ENCODE measurements at places on chromosomes 3 and 15.

DNA sequence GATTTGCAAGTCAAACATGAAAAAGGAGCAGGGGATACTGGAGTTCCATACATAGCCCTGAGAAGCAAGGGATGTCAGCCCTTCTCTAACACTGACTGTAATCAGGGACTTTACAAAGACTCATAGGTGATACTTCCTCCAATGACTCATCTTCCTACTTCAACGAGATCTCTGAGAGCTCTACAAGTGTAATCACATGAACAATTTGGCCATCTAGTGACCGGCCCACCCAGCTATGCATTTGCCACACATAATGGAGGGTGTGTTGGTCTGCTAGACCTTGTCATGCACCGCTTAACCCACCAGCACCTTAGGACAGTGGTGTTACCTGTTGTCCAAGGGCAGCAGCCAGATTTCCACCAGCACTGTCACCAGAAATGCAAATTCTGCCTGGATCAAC lies 75.3 kb downstream of the NCEH1 start:
- peak; percentile 86 for DNase-seq

DNA sequence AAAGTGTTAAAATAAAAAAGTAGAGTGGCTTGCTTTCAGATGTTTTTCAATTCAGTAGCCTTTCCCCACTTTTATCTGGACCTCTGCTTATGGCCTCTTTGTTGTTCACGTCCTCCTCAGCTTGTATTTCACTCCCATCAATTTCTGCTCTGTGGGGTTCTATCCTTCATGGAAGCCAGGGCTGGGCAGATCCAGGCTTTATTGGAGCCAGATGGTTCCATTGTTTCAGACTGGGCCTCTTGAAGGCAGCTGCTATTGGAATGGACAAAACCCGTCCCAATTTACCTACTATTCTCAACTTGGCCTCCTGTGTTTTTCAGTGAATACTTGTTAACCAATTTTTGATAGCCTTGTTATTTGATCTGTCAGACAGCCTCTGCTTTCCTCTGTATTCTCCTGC lies 10.9 kb upstream of the AADACL2 start:
- DNase-seq: no peak

- no peak for DNase-seq
These were observed 7.7 kb downstream of the NCKIPSD start for GRCh38 chr3:48678056-48678455.

GRCh38 chr15:70852501-70853317 lies 1.2 kb downstream of the LARP6 start:
- peak; percentile 50 for DNase-seq

DNA sequence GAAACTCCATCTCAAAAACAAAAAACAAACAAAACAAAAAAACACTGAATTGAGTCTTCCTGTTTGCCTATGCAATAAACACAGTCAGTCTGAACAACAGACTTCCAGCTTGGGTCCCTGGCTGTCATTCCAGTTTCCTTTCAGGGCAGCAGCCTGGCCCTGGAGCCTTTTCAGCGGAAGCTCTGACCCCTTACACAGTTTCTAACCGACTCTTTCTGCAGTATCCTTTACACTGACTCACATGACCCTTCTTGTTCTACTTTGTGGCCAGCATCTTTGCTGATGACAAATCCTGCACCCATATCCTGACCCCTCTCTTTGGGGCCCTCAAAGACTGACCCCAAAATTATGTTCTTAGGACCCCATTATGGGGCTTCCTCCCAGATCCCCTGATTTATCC lies 38.3 kb upstream of the INO80 start:
- DNase-seq: no peak

GRCh38 chr3:30098653-30099455 lies 507.5 kb upstream of the TGFBR2 start:
- DNase-seq: peak; percentile 82

- no peak for DNase-seq
These were observed 22.8 kb upstream of the LRRC34 start for GRCh38 chr3:169835533-169835932.

- no peak for DNase-seq
These were observed 227.4 kb upstream of the PROK2 start for GRCh38 chr3:72012363-72012762.

GRCh38 chr15:64905119-64905831 lies 6.4 kb upstream of the ANKDD1A start:
- peak; percentile 43 for DNase-seq

Measured in renal cortical epithelial cell (primary cell).